ENCODE measurements at places on chromosomes 11 and 22.

GRCh38 chr22:29670626-29671025 is 49.2 kb upstream of the CABP7 start:
- no peak for DNase-seq

GRCh38 chr22:30266445-30267381 is at the start of gene OSM:
TSS of gene OSM (minus strand) at chr22:30266851. CDS start at chr22:30266799, 52 bp downstream.
- DNase-seq: peak; percentile 48

DNA sequence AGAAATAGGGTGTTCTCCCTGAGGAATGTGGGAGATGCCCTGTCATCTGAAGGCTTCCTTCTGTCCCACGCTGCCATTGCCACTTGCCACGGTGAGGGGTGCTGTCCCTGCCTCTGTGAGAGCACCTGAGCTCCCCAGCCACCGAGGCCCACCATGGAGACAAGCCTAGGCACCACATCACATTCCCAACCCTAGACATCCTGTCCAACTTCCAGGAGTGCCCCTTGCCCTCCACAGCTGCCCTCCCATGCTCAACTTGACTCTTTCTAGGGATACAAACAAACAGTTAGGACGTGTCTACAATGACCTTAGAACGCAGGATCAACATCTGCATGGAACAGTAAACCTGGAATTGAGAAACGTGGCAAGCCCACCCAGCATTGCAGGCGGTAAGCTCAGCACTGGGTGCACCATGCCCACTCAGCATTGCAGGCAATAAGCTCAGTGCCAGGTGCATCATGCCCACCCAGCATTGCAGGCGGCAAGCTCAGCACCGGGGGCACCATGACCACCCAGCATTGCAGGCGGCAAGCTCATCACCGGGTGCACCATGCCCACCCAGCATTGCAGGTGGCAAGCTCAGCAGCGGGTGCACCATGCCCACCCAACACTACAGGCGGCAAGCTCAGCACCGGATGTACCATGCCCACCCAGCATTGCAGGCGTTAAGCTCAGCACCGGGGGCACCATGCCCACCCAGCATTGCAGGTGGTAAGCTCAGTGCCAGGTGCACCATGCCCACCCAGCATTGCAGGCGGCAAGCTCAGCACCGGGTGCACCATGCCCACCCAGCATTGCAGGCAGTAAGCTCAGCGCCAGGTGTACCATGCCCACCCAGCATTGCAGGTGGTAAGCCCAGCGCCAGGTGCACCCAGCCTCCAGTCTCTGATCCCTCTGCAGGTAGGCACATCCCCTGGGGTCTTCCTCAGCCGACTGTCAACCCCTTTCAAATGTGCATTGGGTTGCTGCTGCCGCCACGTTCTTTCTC is 1463.9 kb downstream of the TBC1D22A start:
- DNase-seq: no peak

DNA sequence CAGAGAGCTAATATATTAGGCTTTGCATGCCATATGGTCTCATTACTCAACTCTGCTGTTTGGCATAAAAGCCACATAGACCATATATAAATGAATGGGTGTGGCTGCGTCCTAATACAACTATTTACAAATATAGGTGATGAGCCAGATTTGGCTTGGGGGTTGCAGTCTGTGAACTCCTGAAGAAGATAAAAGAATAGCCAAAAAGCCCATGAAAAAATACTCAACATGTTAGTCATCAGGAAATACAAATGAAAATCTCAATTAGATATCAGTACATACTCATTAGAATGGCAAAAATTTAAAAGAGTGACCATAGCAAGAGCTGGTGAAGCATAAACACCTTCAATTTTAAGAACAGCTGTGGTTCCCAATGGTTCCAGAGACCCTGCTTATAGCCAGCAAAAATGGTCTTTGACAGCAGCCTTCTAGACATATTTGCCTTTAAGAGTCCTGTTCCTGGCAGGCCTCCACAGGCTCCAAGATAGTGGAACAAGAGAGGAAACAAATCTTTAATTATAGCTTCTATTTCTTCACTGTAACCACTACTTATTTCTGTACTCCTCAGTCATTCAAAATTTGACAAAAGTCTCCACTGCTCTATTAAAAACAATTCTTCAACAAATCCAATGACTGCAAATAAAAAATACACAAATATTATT is 16.1 kb downstream of the C2CD3 start:
- DNase-seq: no peak

GRCh38 chr22:38423512-38424503 is 31.2 kb downstream of the KCNJ4 start:
- no peak for DNase-seq

GRCh38 chr11:67354075-67355022 is 1.0 kb upstream of the POLD4 start:
- DNase-seq: no peak

DNA sequence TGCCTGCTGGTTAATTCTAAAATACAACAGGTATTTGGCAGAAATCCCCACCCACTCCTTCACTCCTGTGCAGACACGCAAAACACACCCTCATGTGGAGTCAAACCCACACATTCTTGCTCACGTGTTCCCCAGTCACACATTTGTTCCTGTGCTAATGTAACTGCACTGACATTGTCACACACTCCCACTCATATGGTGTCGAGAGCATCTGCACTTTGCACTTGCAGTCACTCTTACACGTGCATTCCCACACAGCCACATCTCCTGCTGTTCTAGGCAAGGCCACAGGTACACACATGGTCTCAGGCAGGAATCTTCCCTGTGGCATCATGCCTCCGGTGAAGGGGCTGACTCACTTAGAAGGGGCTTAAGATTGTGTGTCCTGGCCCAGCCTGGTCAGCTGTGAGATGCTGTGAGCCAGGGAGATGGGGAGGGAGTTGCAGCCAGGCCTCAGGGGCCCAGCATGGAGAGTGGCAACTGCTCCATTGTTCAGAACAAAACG is 395.0 kb downstream of the TENM4 start:
- no peak for DNase-seq

- DNase-seq: no peak
These were observed 26.5 kb upstream of the SESN3 start for GRCh38 chr11:95257456-95257971.

GRCh38 chr11:73988227-73988626 is 5.6 kb upstream of the UCP2 start:
- no peak for DNase-seq

- no peak for DNase-seq
These were observed 77.8 kb upstream of the CADM1 start for GRCh38 chr11:115581871-115582639.

DNA sequence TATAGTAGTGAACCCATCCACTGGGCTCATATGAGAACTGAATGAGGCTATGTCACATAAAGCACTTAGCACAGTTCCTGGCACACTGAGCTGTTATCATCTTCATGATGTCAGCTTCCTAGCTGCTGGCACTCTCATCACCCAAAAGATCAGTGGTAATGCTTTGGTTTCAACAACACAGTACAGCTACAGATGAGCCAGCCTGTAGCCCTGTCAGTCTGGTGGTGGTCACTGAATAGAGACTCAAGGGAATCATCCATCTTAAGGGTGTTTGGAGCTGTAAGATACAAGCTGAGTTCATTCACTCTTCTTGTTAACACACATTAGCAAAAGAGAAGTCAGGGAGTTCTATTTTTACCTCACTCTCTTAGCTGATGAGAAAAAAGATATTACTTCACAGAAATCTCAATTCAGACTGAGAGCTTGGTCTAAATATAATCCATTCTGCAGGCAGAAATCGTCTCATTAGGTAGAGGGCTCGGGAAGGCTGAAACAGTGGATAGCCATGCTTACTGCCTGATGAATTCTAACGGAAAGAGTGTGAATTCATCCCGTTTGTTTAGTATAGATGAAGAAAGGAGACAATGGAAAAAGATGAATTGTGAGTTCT is 6.3 kb upstream of the SLC1A2 start:
- DNase-seq: no peak

GRCh38 chr22:30044369-30044768 is 35.9 kb upstream of the HORMAD2 start:
- DNase-seq: no peak

GRCh38 chr11:116258821-116259220 is 514.0 kb downstream of the BUD13 start:
- DNase-seq: no peak

- DNase-seq: no peak
These were observed 22.0 kb upstream of the MYRF start for GRCh38 chr11:61730240-61730994.

- no peak for DNase-seq
These were observed 906.3 kb downstream of the DLG2 start for GRCh38 chr11:84720706-84721402.

GRCh38 chr11:130674686-130675308 is 226.4 kb downstream of the ADAMTS15 start:
- DNase-seq: no peak

GRCh38 chr11:2699185-2699530 is 636 bp downstream of the KCNQ1OT1 start:
- DNase-seq: no peak

DNA sequence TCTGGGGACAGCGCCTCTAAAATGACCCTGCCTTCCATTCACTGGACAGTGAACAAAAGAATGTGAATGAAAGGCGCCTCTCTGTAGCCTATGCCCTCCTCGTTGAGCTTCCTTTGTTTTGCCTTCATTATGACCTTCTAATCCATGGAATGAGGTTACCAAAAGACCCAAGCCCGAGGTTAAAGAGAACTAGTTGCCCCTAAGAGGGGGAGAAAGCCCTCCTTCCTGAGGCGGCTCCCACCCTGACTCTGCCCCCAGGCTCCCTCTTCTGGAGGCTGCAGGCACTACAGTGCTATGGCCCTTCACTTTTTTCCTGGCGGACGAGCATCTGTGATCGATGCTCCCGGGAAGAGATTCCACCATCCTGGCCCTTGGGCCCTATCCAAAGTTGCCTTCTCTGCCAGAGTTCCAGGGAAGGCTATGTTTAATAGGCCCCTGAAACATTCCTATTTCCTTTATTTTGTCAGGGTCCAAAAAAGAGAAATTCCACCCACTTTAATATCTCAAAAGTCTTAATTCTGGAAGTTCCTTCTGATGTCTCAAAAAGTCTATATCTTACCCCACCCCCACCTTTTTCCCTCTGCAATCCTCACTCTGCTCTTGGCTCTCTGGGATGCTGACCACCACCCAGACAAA is 147.3 kb downstream of the FEZ1 start:
- peak; percentile 12 for DNase-seq

DNA sequence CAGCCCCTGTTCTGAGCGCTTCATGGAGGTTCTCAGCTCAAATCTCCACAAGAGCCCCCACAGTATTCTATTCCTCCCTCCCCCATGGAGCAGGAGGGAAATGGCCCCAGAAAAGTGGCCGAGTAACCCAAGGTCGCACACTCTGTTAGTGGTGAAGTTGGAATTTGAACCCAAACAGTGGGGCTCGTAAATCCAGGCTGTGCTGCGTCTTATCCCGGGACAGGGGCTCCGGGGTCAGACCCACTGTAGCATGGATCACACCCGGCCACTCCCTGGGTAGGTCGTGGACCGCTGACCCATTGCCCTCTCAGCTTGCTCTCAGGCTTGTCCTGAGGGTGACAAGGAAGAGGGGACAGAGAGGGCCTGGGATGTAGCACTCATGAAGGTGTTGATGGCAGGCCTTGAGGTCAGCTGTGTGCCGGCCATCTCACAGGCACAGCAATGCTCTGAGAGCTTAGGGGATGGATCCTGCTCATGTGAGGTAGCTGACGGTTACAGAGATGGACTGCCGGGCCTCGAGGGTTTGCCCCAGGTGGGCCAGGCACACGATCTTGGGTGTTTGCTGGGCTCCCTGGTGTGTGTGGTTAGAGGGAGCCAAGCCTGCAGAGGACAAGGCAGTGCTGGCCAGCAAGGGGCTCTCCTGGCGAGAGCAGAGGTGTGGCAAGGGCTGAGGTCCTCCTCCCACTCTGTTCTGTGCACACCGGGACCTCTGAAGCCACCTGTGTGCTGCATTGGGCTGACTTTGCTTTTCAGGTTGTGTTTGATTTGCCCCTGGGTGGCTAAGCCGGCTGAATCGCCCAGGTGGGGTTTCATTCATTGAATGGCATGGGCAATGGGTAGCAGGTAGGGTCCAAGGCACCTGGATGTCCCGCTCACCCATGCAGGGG is 2.3 kb upstream of the FGF19 start:
- DNase-seq: no peak

DNA sequence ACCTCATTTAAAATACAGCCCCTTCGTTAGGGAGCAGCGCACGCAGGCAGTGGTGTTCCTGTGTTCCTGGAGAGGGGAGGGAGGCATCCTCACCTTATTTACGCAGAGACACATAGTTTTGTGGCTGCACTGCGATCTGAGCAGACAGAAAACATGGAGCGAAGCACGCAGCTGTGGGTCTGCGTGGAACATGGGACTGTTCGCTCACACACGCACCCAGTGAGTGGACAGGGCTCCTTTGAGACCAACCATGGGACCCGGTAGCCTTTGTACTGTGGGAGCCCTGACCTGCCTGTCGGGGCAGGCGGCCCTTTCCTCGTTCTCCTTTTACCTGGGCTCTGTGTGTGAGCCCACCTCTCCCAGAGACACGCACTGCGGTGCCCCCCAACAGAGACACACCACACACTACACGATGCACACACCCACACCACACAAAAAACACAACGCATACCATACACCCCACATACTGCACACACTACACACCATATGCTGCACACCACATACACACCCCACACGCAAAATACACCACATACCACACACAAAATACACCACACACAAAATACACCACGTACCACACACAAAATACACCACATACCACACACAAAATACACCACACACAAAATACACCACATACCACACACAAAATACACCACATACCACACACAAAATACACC is 1245.7 kb downstream of the BRD1 start:
- DNase-seq: no peak

- DNase-seq: no peak
These were observed 27.5 kb upstream of the OR9I1 start for GRCh38 chr11:58152781-58153180.

- DNase-seq: no peak
These were observed 171.4 kb upstream of the FAT3 start for GRCh38 chr11:92053216-92053615.

DNA sequence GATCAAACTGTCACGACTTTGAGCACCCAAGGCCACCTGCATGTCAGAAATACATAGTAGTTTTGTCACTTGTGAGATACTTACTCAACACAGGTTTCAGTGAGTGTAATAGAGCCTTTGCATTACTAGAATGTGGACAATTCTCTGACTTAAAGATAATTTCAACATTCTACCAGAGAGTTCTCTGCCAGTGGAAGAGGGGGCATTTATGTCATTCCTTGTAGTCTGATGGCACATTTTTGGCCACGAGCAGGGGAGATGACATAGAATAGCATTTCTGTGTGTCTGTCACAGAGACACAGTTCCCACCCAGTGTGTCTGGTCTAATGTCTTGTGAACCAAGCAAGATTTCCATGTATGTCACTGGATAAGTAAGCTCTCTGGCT is 112.5 kb downstream of the DBX1 start:
- DNase-seq: no peak

DNA sequence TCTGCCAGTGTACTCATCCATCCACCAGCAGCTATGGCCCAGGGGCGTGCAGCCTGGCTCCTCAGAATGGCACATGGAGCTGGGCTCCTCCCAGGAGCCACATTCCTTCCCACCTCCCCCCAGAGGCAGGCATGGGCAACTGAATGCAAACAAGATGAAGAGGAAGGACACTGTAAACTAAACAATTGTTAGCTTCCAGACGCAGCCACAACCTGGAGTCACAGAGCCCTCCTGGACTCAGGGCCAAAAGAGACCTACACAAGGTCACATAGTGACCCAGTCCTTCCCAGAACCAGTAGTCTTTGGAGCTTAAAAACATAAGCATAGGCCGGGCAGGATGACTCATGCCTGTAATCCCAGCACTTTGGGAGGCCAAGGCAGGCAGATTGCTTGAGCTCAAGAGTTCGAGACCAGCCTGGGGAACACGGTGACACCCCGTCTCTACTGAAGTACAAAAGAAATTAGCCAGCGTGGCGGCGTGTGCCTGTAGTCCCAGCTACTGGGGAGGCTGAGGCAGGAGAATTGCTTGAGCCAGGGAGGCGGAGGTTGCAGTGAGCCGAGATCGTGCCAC is 30.7 kb upstream of the CLDN5 start:
- DNase-seq: no peak

Data from stimulated activated CD4-positive, alpha-beta T cell treated with anti-CD3 and anti-CD28 coated beads, Interleukin-2, amount 100 ng/mL, for 4 hours (primary cell).